ENCODE measurements at places on chromosomes 4 and X.

DNA sequence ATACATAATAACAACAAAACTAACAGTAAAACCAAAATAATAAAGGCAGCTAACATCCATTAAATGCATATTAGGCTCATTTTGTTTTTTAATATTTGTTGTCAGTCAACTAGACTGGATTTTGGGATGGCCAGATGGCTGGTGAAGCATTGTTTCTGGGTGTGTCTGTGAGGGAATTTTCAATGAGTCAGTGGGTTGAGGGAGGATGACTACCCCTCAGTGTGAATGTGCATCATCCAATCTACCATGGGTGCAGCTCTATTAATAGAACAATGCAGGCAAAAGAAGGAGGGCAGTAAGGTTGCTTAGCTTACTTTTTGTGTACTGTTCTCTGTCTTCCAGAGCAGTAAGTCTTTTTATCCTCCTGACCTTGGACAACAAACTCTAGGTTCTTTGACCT, 484.2 kb upstream of the HS3ST1 start:
- DNase-seq, result no peak

DNA sequence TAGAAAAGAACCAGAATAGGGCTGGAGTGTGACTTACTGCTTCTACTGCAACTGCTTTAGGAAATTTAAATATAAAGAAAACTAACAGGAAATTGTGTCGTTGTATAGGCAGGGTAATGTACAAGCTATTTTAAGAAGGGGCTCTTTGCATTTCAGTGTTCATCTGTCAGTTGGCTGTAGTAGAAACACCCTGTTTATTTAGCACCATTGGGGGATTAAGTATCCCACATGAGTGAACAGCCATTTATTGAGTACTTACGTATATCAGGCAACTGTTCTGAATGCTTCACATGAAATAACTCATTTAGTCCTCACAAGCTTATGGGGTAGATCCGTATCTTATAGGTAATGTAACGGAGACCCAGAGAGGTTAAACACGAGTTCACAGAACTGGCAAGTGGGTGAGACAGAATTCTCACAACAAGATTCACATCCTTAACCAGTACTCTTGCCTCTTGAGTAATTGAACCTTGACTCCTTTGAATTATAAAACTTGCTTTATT, 23.9 kb downstream of the STIM2 start:
- no peak for DNase-seq

- no peak for DNase-seq
Measured at GRCh38 chrX:94058728-94059382, 384.8 kb downstream of the FAM133A start.

DNA sequence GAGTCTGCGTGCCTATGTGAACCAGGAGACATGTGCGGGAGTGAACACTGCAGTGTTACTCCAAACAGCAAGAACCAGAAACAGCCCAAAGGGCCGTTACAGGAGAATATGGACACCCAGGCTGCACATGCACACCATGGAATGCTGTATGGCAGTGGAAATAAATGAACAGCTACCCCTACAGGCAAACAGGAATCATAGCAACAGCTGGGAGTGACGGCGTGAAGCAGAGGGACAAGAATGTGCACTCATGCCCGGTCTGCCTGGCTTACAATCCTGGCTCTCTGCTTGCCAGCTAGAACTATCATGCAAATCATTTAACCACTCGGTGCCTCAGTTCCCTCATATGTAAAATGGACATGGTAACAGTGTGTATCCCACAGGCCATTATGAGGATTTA, 16.6 kb downstream of the GPKOW start:
- no peak for DNase-seq

- DNase-seq, result no peak
Measured at GRCh38 chr4:75655562-75655961, 17.6 kb downstream of the G3BP2 start.

Data from stimulated activated effector memory CD8-positive, alpha-beta T cell treated with anti-CD3 and anti-CD28 coated beads, Interleukin-12 subunit alpha, Interleukin-12 subunit beta, amount 100 ng/mL, for 72 hours (primary cell).